ENCODE measurements at places on chromosomes 5 and 9.

- no peak for DNase-seq
Measured at GRCh38 chr9:95491543-95492320, 25.0 kb downstream of the PTCH1 start.

GRCh38 chr9:70442328-70442848, 27.9 kb upstream of the KLF9 start:
- DNase-seq = no peak

DNA sequence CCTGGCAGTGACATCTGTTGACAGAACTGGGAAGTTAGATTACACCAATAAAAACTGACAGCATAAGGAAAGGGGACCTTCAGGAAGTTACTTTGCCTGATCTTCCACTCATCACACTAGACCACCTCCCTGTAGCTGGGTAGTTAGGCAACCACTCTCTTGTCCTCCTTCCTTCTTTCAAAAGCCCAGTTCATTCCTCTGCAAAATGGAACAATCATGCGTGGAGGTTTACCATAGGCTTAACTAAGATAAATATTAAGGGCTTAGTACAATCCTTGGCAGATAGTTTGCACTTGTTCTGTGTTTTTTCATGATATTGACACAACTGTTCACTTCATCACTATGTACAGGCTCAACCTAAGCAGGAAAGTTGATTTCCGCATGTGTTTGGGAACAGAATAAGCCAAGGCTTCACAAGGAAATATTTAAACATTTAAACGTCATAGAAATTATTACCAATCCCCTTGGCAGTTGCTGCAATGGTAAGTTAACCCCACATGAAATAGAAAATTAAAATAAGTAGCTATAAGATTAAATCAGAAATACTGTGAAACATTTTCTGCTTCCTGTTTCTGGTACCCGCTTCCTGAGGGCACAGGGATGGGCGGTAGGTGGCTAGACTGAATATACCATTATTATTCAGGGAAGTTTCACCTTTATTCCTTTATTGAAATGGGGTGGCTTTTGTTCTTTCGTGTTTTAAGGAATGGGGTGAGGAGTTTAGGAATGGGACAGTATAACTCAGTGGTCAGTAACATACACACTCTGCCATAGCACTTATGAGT, 9.9 kb upstream of the PTGER4 start:
- no peak for DNase-seq

- no peak for DNase-seq
Measured at GRCh38 chr5:126000507-126000906, 422.7 kb upstream of the GRAMD2B start.

GRCh38 chr9:79312686-79313421, 258.9 kb upstream of the TLE4 start:
- DNase-seq = no peak

- peak; percentile 7 for DNase-seq
Measured at GRCh38 chr9:115121181-115121580, 3.2 kb upstream of the TNC start.

DNA sequence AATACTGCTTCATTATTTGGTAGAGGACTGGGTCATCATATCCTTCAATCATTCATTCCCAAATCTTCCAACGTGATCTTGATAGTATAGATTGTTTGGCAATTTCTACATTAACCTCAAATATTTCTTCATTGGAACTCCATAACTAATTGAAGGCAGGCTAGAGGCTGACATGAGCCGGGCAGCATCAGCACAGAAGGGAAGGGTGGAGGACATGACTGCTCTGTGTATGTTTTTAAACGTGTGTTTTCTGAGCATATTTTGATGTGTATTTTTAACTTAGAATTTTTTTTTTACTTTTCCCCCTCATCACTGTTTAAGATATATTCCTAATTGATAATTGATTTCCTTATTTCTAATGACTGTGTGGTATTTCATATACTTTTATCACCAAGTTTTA, 12.6 kb downstream of the DDX4 start:
- DNase-seq = no peak

DNA sequence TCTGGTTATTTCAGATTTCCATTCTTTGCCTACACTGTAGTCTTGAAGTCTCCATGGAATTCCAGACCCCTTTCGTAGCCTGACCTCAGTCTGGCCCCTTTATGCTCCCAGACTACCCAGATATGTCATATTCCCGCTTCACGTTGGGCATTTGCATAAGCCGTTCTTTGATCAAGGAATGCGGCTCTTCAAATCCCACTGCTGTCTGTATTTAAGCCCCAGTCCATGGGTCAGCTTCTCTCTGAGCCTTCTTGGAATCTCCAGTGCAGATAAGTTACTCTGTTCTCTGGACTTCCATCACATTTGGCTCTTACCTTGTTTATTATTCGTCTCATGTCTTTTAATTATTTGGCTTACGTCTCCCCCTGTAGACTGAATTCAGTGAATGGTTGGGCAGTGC, 97.4 kb downstream of the PARP8 start:
- DNase-seq = no peak

GRCh38 chr5:167886196-167886595, 405.2 kb upstream of the WWC1 start:
- DNase-seq = no peak

- DNase-seq = peak; percentile 82
Measured at GRCh38 chr5:143355710-143356109, 47.8 kb downstream of the NR3C1 start.

DNA sequence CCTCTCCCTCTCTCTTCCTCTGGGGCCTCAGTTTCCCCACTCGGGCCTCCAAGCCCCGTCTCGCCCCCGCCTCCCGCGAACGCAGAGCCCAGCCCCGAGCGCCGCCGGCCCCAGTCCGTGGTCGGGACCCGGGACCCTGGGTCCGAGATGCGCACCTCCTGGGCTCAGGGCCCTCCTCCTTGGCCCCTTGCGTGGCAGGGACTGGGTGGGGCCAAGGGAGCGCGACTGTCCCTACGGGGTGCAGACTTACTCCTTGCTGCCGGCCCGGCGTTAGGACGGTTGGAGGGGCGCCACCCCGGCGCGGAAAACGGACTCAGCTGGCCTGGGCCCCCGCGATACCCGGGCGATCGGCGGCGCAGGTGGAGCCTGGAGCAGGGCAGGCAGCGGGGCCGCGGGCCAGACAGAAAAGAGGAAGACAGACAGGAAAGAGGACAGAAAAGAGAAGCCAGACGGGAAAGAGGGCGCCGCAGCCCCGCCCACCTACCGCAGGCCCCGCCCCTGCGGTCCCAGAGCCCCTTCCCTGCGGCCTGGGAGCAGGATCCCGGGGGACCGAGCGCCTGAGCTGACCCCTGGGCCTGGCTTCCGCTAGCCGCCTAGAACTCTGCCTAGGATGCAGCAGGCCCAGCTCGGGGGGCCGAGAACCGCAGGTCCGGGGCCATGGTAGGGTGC, at the start of gene GBGT1:
TSS of gene GBGT1 (minus strand) at position 411 of the 669 bp plus-strand sequence. CDS start 1,502 bp downstream, outside the sequence.
- DNase-seq = no peak

- no peak for DNase-seq
Measured at GRCh38 chr5:27652505-27652904, 614.1 kb upstream of the CDH9 start.

- no peak for DNase-seq
Measured at GRCh38 chr5:38339446-38339845, 81.1 kb downstream of the EGFLAM start.

Measured in NCI-H2029 treated with DMSO at 0.1 percent for 48 hours (cell line).